ENCODE measurements at places on chromosomes 3 and 15. TPM values are rescaled to one million over a fixed set of nuclear protein-coding genes. Genes with fewer than 3 reads are reported as not detected.
A peak's percentile ranks its signal among the peaks of the same experiment; 100 is the strongest.

GRCh38 chr3:56886314-56886713, 84.6 kb upstream of the ARHGEF3 start:
- no peak overlapping the region for H3K4me3 ChIP-seq
- no peaks in the 10 kb centered on the region for H3K27me3 ChIP-seq
- H3K27ac ChIP-seq = no peak overlapping the region
- peaks cover 22% of the 10 kb centered on the region for H3K36me3 ChIP-seq
- no peak for DNase-seq

SLCO2A1 gene
- total RNA-seq = not detected

KNG1 gene
- not detected for total RNA-seq

DNA sequence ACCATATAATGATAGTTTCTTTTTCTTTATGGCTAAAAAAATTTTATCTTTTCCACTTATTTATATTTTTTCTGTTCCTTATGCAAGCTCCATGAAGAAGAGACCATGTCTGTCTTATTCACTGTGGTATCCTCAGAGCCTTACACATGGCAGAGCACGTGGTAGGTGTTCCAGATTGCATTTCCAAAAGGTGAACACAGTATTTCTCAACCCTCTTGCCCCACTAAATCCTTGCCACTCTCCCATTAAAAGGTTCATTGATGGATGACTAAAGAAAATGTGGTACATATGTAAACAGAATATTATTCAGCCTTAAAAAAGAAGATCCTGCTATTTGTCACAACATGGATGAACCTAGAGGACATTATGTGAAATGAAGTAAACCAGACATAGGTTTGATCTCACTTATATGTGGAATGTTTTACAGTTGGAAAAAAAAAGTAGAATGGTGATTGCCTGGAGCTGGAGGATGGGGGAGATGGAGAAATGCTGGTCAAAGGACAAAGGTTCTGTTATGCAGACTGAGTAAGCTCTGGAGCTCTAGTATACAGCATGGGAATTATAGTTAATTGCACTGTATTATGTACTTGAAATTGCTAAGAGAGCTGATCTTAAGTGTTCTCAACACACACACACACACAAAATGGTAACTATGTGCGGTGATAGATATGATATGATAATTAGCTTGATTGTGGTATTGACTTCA, 266.7 kb downstream of the CNTN3 start:
- H3K36me3 ChIP-seq = no peaks in the 10 kb centered on the region
- DNase-seq = no peak
- H3K4me1 ChIP-seq = no peaks in the 10 kb centered on the region
- no peaks in the 10 kb centered on the region for H3K27me3 ChIP-seq
- no peak overlapping the region for H3K27ac ChIP-seq

DNA sequence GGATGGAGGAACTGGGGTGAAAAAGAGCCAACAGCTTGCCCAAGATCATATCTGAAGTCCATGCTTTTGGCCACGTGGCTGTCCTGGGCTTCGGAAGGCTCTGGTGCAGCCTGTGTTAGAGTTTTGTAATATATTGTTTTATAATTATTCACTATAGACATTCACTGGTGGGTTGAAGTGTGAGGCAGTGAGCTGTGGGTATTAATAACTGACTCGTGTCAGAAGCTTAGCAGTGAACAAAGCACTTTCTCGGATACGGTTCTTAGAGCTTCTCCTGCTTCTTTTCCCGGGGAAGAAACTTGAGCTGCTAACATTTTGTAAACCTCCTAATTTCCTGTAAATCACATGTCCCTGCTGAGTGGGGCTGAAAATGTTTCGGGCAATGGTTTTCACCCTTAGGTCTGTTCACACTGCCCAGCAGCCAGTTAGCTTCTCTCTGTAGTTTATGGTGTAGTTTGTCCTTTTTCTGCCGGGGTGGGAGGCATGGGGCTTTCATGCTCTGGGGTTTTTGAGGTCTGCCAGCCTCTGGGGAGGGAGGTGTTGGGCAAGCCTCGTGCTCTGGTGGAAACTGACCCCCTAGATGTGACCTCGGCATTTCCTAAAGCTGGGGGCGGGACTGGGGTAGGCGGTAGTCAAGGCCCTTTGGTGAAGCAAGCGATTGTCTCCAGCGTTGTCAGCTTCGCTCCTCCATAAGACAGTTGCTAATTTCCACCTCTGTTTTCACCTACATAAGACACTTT, 1.7 kb downstream of the MRAS start:
- DNase-seq = no peak
- H3K4me1 ChIP-seq = peaks cover 6% of the 10 kb centered on the region
- no peak overlapping the region for H3K4me3 ChIP-seq
- H3K27me3 ChIP-seq = peaks cover 59% of the 10 kb centered on the region
- H3K36me3 ChIP-seq = peaks cover 1% of the 10 kb centered on the region

GRCh38 chr3:45612918-45613602, 18.5 kb downstream of the LIMD1 start:
- no peak overlapping the region for H3K27ac ChIP-seq
- H3K27me3 ChIP-seq = no peaks in the 10 kb centered on the region
- H3K4me3 ChIP-seq = no peak overlapping the region
- peaks cover 25% of the 10 kb centered on the region for H3K4me1 ChIP-seq
- DNase-seq = no peak
- H3K36me3 ChIP-seq = peaks cover 18% of the 10 kb centered on the region

- H3K27ac ChIP-seq = no peak overlapping the region
- peaks cover 4% of the 10 kb centered on the region for H3K4me1 ChIP-seq
- no peaks in the 10 kb centered on the region for H3K27me3 ChIP-seq
These were observed 49.2 kb downstream of the TASOR start for GRCh38 chr3:56633602-56634535.

- H3K27ac ChIP-seq = no peak overlapping the region
- no peaks in the 10 kb centered on the region for H3K4me1 ChIP-seq
- DNase-seq = no peak
- no peaks in the 10 kb centered on the region for H3K36me3 ChIP-seq
- H3K4me3 ChIP-seq = no peak overlapping the region
- no peaks in the 10 kb centered on the region for H3K27me3 ChIP-seq
These were observed 254.5 kb upstream of the RARB start for GRCh38 chr3:25173606-25174005.

DNA sequence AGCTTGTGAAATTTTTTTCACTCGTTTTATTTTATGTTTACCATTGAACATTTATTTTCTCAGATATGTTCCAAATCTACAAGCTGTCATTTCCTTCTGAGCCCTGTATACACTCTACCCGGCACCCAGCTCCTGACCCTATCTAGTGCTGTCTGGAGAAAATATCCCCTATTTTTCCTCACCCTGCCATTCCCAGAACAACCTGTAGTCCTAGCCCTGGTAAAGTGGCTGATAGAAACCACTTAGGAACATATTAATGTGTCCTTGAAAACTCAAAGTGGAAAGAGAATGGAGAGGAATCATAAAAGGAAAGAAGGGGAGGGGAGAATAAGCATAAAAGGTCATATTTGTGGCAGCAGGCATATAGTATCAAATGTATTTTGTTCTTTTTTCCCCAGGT, 8.2 kb upstream of the TIMMDC1 start:
- no peaks in the 10 kb centered on the region for H3K27me3 ChIP-seq
- DNase-seq = no peak
- no peak overlapping the region for H3K4me3 ChIP-seq
- peaks cover 31% of the 10 kb centered on the region for H3K36me3 ChIP-seq
- H3K27ac ChIP-seq = no peak overlapping the region

- no peak overlapping the region for H3K27ac ChIP-seq
- peaks cover 1% of the 10 kb centered on the region for H3K36me3 ChIP-seq
- H3K4me1 ChIP-seq = peaks cover 21% of the 10 kb centered on the region
- H3K27me3 ChIP-seq = no peaks in the 10 kb centered on the region
- DNase-seq = no peak
These were observed 29.1 kb upstream of the GNB5 start for GRCh38 chr15:52220251-52220650.

- H3K4me3 ChIP-seq = no peak overlapping the region
- no peaks in the 10 kb centered on the region for H3K4me1 ChIP-seq
- no peak for DNase-seq
- peaks cover 7% of the 10 kb centered on the region for H3K36me3 ChIP-seq
- no peaks in the 10 kb centered on the region for H3K27me3 ChIP-seq
These were observed 26.4 kb downstream of the MFN1 start for GRCh38 chr3:179373938-179374337.

GRCh38 chr3:168865022-168865551, 769.4 kb upstream of the GOLIM4 start:
- no peaks in the 10 kb centered on the region for H3K4me1 ChIP-seq
- DNase-seq = no peak
- H3K27me3 ChIP-seq = no peaks in the 10 kb centered on the region
- H3K4me3 ChIP-seq = no peak overlapping the region
- no peaks in the 10 kb centered on the region for H3K36me3 ChIP-seq

GRCh38 chr3:58102976-58103451, 94.8 kb downstream of the FLNB start:
- no peaks in the 10 kb centered on the region for H3K27me3 ChIP-seq
- H3K4me1 ChIP-seq = peaks cover 12% of the 10 kb centered on the region
- H3K27ac ChIP-seq = no peak overlapping the region
- H3K36me3 ChIP-seq = peaks cover 18% of the 10 kb centered on the region

STRC gene
- 2.1 TPM for total RNA-seq

GRCh38 chr15:58046467-58046866, 19.0 kb downstream of the ALDH1A2 start:
- no peak overlapping the region for H3K27ac ChIP-seq
- DNase-seq = no peak
- no peaks in the 10 kb centered on the region for H3K4me1 ChIP-seq
- no peaks in the 10 kb centered on the region for H3K36me3 ChIP-seq
- no peak overlapping the region for H3K4me3 ChIP-seq

DNA sequence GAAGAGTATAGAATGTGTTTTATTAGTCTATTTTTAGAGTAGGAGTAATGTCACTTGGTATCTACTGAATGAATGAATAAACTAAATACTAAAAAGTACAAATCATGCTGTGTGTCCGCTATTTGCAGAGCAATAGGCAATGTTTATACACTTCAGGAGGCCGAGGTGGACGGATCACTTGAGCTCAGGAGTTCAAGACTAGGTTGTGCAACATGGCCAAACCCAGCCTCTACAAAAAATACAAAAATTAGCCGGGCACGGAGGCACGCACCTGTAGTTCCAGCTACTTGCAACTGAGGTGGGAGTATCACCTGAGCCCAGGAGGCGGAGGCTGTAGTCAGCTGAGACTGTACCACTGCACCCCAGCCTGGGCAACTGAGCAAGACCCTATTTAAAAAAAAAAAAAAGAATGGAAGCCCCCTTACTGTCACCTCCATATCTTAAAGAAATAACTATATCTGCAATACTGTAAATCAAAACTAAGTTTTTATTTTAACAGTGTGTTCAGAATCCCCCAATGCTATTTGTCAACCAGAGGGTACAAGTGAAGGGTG, 98.4 kb downstream of the DHX30 start:
- no peak overlapping the region for H3K4me3 ChIP-seq
- peaks cover 5% of the 10 kb centered on the region for H3K4me1 ChIP-seq
- no peak for DNase-seq
- no peaks in the 10 kb centered on the region for H3K27me3 ChIP-seq
- H3K36me3 ChIP-seq = peaks cover 20% of the 10 kb centered on the region

DNA sequence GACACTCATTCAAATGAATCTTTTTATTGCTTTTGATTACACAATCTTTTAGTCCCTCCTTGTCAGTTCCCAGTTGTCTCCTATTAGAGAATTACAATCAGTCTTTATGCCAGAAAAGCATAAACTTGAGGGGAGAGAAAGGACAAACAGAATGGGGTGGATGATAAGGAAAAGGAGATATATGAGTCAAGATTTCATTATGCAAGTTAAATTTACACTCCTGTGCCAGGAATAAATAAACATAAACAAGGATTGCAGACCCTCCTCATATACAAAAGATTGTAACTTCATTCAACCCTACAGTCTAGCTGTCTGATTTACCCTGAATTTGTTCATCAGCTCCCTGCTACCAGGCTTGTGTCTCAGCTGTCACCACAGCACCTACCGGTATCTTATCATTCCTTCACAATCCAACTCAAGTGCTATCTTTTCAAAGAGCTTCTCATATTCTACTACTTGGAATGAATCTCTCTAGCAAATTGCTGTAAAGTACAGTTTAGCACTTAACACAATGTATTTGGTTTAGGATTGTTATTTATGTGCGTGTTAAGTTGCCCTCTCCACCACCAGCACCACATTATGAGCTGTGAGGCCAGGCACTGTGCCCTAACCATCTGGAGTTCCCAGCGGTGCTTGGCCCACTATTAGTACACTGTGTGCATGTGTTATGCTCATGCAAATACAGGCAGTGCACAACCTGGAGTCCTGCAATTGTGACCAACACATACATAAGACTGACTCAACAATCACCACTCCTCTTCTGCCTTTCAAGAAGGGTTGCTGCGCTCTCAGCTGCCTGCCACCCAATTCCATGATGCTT, 504.1 kb downstream of the TBL1XR1 start:
- no peaks in the 10 kb centered on the region for H3K4me1 ChIP-seq
- H3K36me3 ChIP-seq = no peaks in the 10 kb centered on the region
- H3K27ac ChIP-seq = no peak overlapping the region
- no peak overlapping the region for H3K4me3 ChIP-seq
- no peak for DNase-seq
- H3K27me3 ChIP-seq = no peaks in the 10 kb centered on the region

GRCh38 chr15:43517354-43518196, at the start of gene MAP1A:
TSS of gene MAP1A (plus strand) at chr15:43517608. CDS start at chr15:43521474, 3,866 bp downstream.
- H3K36me3 ChIP-seq = peaks cover 1% of the 10 kb centered on the region
- peaks cover 24% of the 10 kb centered on the region for H3K27me3 ChIP-seq
- H3K4me3 ChIP-seq = peak within 1 kb of the TSS; percentile 65
- DNase-seq = no peak
- no peak within 1 kb of the TSS for H3K27ac ChIP-seq
- H3K4me1 ChIP-seq = peaks cover 40% of the 10 kb centered on the region

- DNase-seq = no peak
- H3K36me3 ChIP-seq = no peaks in the 10 kb centered on the region
- H3K27me3 ChIP-seq = peaks cover 14% of the 10 kb centered on the region
- no peak overlapping the region for H3K27ac ChIP-seq
- H3K4me1 ChIP-seq = peaks cover 7% of the 10 kb centered on the region
These were observed 1.3 kb upstream of the CHRNB4 start for GRCh38 chr15:78642331-78642730.

- H3K27me3 ChIP-seq = no peaks in the 10 kb centered on the region
- no peak for DNase-seq
- H3K27ac ChIP-seq = peak overlapping the region; percentile 78
These were observed 73.8 kb downstream of the RBPMS2 start for GRCh38 chr15:64701482-64702184.

SERINC4 gene
- 0.14 TPM for total RNA-seq

TNNC1 gene
- 3.0 TPM for total RNA-seq

- no peaks in the 10 kb centered on the region for H3K4me1 ChIP-seq
These were observed 264.8 kb downstream of the ROBO2 start for GRCh38 chr3:77304700-77305021.

WNT5A gene
- total RNA-seq = not detected

DNA sequence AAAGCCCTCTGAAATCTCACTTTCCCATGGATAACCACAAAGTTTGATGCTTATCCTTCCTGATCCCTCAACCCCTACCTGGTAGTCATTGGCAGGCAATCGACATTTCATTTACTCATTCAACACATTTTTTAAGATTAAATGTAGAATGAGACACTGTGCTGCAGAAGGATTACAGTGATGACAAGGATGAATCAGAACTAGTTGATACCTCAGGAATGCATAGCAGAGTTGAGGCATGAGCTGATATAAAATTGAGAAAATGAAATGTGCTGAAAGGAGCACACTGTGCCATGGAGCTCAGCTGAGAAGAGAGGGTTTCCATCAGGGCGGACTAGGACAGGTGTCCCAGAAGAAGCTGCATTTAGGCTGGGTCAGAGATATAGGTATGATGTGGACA, 48.9 kb upstream of the ACTL6A start:
- no peak for DNase-seq
- peaks cover 8% of the 10 kb centered on the region for H3K27me3 ChIP-seq
- H3K36me3 ChIP-seq = no peaks in the 10 kb centered on the region

SEMA3F gene
- not detected for total RNA-seq

GHSR gene
- total RNA-seq = not detected

TUSC7 gene
- total RNA-seq = not detected
